Thoracic aorta (tissue), 2 donors: ENCODE measurements at places on chromosomes 11 and 22.

GRCh38 chr22:43343262-43343669, at the start of gene SCUBE1:
TSS of gene SCUBE1 (minus strand) at chr22:43343372. CDS start at chr22:43343261, 111 bp downstream.
- no peak for DNase-seq

DNA sequence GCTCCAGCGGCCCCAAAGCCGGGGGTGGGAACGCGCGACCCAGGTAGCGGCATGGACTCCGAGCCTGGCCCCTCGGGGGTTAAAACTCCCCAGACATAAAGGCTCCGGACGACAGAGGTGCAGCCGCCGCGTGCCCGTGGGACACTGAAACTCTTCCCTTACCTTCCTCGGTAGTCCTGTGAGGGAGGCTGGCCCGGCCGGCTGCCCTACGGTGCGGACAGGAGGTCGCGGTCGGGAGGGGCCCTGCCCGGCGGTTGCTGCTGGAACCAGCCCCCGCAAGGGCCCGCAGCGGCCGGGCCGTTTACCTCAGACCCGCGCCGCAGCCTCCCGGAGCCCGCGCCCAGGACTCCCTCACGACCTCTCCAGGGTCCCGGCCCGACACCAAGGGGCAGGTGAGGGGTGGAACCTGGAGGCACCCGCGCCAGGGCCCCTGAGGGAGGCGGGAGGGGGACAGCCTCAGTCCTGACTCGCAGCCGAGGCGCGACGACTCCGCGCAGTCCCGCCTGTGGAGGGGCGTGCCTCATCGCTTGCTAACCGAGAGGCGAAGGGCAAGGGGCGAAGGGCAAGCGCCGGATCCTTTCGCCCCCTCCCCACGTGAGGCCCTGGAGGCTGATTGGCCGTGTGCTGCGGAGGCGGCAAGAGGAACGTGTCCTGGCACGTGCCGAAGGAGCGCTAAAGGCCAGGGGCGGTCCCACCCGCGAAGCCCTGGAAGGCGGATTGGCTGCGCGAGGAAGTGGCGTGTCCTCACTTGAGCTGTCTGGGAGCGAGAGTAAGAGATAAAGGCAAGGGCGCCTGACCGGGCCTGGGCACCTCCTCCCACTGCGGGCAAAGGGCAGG, at the start of gene UPB1:
Gene UPB1 (plus strand): TSS at position 805 of the 837 bp plus-strand sequence. CDS start 72 bp downstream, outside the sequence.
- DNase-seq = no peak

- no peak for DNase-seq
These were observed 3.5 kb downstream of the C11orf21 start for GRCh38 chr11:2298131-2298794.

- DNase-seq = no peak
These were observed 5.4 kb upstream of the MAPK8IP1 start for GRCh38 chr11:45879803-45880686.

- no peak for DNase-seq
These were observed 6.5 kb downstream of the PRDM11 start for GRCh38 chr11:45152740-45153595.

DNA sequence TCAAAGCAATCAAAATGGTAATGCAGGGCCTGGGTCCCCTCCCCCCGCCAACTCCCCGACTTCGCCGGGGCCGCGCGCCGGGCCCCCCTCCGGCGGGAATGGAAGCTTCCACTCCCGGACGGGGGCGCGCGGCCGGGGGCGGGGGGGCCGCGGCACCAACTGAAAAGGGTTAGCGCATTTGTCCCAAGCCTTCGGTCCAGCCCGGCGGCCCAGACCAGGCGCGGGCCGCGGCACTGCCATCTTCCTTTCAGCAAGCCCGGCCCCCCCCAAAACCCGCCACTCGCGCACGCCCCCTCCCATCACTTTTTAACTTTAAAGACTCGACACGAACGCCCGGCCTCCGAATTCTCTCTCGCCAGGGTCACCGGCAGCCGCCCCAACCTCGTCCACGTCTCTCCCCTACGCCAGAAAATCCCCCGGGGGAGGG, 2.8 kb downstream of the PHF21B start:
- no peak for DNase-seq

DNA sequence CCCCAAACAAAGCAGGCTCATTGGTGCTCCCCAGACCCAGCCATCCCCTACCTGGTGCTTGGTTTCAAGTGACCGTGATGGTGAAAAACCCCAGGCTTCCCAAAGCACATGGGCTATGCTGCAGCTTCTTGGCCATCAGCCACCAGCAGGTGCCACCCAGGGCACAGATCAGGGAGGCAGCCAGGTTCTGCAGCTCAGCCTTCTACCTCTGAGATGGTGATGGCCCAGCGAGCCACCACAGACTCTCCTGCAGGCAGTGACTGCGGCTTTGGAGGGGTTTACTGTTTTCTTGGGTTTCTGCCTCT, 70.0 kb upstream of the ALX4 start:
- DNase-seq = no peak

- no peak for DNase-seq
These were observed 141.0 kb downstream of the ARHGAP20 start for GRCh38 chr11:110571081-110571720.

DNA sequence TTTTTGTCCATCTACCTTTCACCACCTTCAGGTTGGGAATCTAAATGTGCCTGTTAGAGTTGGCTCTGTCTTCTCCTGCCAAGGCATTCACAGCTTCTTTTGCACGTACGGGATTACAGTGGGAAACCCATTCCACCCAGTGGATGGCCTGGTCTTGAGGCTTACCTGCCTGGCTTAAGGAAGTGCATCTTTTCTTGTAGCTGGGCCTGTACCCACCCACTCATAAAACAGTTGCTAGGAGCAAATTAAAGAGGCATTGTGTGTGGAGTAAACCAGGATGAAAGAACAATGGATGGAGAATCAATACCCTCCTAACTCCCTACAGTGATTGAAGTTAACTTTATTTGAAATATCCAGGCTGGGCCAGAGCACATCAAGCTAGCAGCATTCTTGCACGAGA, 71.6 kb downstream of the TEAD1 start:
- no peak for DNase-seq

DNA sequence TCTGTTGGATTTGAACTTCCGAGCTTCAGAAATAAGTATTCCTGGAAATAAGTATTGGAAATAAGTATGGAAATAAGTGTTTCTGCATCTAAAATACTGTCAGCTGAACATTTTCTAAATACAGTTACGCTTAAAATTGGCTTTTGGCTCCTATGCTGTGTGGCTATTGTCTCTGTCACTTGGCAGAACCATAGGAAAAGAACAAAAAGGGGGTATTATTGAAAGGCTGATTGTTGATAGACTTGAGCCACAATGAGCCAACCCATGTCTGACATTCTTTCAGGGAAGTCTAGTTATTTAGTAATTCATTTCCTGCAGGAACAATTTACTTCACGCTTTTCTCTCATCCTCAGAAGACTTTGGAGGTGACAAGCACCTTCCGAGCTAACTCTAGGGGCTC, 32.5 kb upstream of the LARGE1 start:
- no peak for DNase-seq

GRCh38 chr11:12200279-12200990, 90.0 kb downstream of the MICAL2 start:
- DNase-seq = peak; percentile 62

DNA sequence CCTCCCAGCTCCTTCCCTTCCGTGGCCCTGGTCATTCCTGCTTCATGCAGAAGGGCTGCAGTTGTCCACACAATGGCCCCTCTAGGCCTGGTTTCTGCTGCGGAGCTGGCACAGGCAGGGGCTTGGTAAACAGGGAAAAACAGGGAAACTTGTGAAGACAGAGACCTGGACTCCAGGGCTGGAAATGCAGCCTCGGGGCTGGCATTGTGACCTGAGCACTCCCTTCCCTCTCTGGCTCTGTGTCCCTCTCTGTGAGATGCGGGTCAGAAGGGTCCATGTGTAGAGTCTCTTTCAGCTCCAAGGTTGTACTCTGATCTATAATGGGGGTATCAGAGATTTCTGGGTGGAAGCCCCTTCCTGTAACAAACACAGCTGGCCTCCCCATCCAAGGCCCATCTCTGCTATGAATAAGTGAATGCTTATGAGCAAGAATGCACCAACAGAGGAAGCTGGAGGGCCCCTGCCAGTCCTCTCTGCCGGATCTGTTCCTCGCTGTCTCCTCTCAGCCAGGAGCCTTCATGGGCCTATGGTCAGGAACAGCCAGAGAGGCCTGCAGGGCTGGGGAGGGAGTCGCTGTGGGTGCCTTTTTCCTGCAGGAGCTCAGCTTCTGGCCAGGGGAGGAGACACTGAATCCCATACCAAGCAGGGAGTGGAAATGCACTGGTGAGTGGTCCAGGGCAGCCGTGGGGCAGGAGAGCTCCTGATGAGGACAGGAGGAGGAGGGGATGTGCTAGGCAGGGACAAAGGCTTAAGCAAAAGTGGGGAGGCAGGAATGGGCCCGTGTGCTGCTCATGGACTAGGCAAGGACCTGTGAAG, 6.7 kb upstream of the DERL3 start:
- no peak for DNase-seq

DNA sequence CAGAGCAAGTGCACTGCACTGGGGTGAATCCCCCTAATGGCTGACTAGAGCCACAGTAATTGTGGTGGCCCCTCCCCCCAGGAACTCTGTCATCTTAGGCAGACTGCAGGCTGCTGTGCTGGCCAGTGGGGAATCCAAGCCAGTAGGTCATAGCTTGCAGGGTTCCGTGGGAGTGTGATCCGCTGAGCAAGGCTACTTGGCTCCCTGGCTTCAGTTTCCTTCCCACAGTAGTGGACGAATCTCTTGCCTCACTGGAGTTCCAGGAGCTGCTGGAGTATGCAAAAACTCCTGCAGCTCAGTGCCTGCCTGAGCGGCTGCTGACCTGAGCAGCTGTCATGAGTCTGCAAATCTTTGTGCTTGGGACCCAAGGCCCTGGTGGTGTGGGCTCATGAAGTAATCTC, 13.2 kb downstream of the OOSP3 start:
- DNase-seq = no peak

DNA sequence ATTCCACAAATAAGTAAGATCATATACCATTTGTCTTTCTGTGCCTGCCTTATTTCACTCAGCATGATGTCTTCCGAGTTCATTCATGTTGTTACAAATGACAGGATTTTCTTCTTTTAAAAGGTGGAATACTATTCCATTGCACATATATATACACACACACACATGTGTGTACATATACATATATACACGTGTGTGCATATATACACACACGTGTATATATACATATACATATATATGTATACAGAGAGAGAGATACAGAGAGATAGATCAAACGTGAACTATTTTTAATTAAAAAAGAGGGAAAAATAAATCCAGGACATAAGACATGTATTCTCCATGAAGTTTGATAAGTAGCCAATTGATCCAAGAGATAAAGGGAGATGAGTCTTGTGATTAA, 108.1 kb downstream of the TRPC6 start:
- no peak for DNase-seq

DNA sequence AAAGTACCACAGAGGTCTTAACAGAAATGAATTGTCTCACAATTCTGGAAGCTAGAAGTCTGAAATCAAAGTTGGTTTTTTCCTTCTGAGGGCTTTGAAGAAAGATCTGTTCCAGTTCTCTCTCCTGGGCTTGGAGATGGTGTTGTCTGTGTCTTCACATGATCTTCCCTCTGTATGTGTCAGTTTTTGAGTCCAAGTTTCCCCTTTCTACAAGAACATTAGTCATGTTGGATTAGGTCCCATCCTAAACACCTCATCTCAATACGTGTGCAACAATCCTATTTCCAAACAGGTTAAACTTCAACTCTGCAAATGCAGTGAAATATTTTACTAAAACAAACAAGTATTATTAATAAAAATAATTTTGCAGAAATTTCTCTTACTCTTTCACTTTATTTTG, 3.1 kb upstream of the PTS start:
- no peak for DNase-seq

DNA sequence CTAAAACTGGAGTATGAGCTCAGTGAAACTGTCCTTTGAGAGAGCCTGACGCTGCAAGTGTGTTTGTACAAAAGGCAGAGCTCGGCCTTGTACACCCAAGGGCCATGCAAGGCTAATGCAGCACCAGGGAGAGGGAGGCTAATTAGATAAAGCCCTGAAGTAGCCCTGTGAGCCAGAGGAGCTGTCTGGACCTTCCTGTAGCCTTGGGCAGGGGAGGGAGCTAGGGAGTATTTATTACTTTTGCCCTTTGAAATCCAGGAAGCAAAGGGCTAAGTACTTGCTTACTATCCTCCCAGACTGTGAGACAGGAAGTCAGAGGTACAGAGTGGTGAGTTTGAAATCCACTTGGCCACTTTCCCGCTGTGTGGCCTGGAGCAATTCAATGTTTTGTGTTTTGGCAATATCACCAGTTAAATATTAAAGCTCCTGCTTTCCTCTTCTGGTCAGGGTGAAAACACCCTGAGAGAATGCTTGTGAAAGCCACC, 10.2 kb upstream of the LDHA start:
- DNase-seq = peak; percentile 19

- no peak for DNase-seq
These were observed 14.0 kb upstream of the CTSD start for GRCh38 chr11:1777737-1778136.

DNA sequence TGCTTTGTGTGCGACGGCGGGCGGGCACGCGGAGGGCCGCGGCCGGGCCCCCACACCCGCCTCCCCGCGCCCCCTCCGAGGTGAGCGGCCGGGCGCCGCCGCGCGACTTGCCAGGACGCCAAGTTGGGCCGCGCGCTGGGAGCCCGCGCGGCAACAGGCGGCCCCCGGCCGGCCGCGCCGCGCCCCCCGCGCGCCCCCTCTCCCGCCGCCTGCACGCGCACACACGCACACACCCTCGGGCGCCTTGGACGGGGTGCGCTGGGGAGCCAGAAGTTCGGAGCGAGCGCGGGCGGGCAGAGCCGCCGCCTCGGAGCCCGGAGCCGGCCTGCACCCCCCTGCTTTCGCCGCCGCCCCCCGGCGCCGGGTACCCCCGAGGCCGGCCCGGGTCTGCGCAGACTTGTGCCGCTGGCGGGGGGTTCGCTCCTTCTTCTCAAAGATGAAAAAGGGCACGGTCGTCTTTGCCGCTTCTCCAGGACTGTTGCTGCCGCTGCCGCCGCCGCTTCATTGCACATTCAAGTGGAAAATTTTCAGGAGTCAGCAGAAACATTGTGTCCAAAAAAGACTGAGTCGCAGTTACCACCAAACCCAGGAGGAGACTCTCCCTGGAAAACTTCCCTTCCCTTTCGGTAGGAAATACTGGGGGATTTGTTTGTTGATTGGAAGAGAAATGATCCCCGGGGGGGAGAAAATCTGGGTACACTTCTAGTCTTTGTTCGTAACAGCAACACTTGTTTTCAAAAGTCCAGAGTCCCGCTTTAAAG, 895 bp downstream of the TEAD1 start:
- no peak for DNase-seq

DNA sequence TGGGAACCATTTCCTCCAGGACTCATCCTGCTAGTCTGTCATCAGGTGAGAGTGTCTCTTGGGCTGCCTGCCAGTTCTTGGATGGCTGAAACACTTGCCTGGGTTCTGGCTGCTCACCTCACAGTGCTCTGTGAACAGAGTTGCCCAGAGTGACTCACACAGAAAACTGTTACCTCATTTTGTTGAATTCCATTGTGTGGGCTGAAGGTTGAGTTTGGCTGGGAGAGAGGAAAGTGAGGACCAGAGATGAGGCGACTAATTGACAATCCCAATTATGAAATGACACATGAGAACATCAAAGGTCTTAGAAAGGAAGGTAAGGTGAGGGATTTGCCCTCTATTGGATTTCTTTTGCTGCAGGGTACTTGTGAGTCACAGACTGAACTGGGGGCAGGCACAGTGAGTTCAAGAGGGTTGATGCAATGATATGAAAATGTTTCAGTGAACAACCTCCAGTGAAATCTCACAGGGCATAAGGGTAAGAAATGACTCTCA, 20.2 kb upstream of the CALCB start:
- DNase-seq = no peak
